Type B pancreatic cell (in vitro differentiated cells): ENCODE measurements at places on chromosomes 3 and 15.

DNA sequence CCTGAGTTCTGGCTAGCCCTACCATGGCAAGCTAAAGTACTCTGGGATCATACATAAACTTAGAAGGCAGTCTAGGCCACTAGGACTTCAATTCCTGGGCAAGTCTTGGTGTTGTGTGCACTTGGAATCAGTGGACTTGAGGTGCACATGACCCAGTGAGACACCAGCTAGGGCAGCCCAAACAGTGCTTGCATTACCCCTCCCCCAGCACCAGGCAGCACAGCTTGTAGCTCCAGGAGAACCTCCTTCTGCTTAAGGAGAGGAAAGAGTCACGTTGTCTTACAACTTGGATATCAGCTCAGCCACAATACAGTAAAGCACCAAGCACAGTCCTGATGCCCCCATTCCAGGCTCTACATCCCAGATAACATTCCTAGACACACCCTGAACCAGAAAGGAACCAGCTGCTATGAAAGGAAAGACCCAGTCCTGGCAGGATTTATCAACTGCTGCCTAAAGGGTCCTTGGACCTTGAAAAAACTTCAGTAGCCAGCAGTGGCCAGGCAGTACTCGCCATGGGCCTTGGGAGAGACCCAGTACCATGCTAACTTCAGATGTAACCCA is 57.2 kb downstream of the MYO9A start:
- peaks cover 3% of the 10 kb centered on the region for H3K4me1 ChIP-seq
- no peaks in the 10 kb centered on the region for H3K27me3 ChIP-seq
- no peak overlapping the region for H3K27ac ChIP-seq
- H3K4me3 ChIP-seq: no peak overlapping the region

GRCh38 chr3:119296727-119297122 is 2.5 kb downstream of the ARHGAP31 start:
- peaks cover 10% of the 10 kb centered on the region for H3K27me3 ChIP-seq
- no peaks in the 10 kb centered on the region for H3K36me3 ChIP-seq

GRCh38 chr3:186427627-186428281 is 65.7 kb upstream of the DGKG start:
- no peak for DNase-seq
- peaks cover 13% of the 10 kb centered on the region for H3K27me3 ChIP-seq
- peaks cover 8% of the 10 kb centered on the region for H3K4me1 ChIP-seq
- H3K4me3 ChIP-seq: no peak overlapping the region
- H3K27ac ChIP-seq: no peak overlapping the region

DNA sequence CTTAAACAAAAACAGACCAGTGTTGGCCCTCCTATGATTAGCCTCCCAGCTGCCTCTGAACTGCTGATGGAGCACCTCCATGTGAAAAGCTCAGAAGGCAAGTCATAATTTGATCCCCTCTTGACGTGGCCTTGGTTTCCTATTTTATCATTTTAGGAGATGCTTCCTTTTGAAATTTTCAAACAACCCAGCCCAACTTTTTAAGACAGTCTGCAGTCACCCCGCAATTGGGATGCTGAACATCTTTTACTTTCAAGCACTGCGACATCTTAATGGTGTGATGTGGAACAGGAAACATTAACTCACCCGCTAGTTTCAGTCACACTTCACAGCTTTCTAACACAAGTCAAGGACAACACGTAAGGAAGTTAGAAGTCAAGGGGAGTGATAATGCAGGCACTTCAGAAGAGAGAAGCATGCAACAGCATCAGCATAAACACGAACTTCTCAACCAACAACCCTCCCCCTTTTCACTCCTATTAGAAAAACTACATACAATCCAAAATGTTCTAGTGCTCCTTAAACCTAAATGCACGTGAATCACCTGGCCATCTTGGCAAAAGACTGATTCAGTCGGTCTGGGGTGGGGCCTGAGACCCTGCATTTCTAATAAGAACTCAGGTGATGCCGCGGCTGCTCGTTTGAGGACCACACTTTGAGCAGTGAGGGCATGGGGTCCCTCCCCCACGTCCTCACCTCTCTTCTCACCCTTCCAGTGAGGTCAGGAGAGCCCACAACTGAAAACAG is 161.5 kb downstream of the FOXP1 start:
- H3K36me3 ChIP-seq: peaks cover 19% of the 10 kb centered on the region
- H3K27ac ChIP-seq: no peak overlapping the region
- no peak for DNase-seq
- peaks cover 43% of the 10 kb centered on the region for H3K4me1 ChIP-seq

DNA sequence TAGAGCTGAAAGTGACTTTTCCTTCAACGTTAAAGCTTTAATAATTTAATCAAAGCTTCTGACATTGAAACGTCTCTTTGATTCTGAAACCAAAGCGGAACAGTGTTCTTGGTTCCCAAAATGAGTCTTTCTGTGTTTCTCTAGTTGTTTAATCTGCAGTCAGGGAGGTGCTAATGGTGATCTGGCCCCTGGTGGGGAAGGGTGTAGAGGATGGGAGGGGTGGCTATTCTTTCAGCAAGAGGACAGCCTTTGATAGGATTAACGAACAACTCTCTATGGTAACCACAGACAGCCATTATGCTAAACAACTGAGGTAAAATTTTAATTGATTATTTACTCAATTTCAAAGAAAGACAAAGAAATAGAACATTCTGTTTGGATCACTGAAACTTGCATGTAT is 79.9 kb upstream of the CADPS start:
- no peaks in the 10 kb centered on the region for H3K4me1 ChIP-seq
- no peaks in the 10 kb centered on the region for H3K36me3 ChIP-seq
- peaks cover 9% of the 10 kb centered on the region for H3K27me3 ChIP-seq
- no peak overlapping the region for H3K27ac ChIP-seq

- DNase-seq: no peak
- H3K27ac ChIP-seq: no peak overlapping the region
- peaks cover 35% of the 10 kb centered on the region for H3K4me1 ChIP-seq
- H3K36me3 ChIP-seq: no peaks in the 10 kb centered on the region
Observed at GRCh38 chr15:38876211-38876610, 311.6 kb upstream of the RASGRP1 start.

- H3K27ac ChIP-seq: peak overlapping the region; percentile 99
- H3K36me3 ChIP-seq: peaks cover 6% of the 10 kb centered on the region
- no peaks in the 10 kb centered on the region for H3K27me3 ChIP-seq
- peak overlapping the region; percentile 81 for H3K4me3 ChIP-seq
- no peak for DNase-seq
Observed at GRCh38 chr15:68275165-68275746, 2.3 kb upstream of the FEM1B start.

- no peaks in the 10 kb centered on the region for H3K36me3 ChIP-seq
- no peaks in the 10 kb centered on the region for H3K4me1 ChIP-seq
- no peak for DNase-seq
- H3K27ac ChIP-seq: no peak overlapping the region
- no peak overlapping the region for H3K4me3 ChIP-seq
Observed at GRCh38 chr3:107512108-107512507, 10.7 kb upstream of the BBX start.

DNA sequence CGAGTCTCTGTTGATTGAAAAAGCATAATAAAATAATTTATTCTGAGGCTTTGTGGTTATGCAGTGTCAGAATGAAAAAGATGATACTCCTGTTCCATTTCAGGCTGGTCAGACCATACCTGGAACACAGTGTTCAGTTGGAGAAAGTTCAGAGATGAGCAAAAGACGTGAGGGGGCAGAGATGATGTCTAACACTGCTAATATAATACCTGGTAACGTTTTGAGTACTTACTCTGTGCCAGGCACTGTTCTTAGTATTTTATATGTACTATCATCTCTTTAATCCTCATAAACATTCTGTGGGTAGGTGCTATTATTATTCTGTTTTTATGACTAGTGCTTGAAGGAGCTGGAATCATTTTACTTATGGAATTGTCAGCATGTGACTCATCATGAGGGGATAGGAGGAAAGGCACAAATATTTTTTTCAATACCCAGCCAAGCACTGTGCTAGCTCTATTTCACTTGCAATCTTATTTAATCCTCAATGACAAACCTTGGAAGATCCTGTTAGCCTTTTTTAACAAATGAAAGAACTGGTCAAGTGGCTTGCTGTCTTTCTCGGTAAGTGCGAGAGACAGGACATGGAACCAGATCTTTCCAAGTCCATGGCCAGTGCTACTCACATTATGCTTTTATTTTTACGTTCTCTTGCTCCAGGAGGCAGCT is 31.8 kb downstream of the IQGAP1 start:
- peaks cover 16% of the 10 kb centered on the region for H3K36me3 ChIP-seq
- no peaks in the 10 kb centered on the region for H3K27me3 ChIP-seq
- peak overlapping the region; percentile 42 for H3K27ac ChIP-seq
- H3K4me3 ChIP-seq: peak overlapping the region; percentile 25

GRCh38 chr3:133944641-133945380 is 49.1 kb upstream of the RAB6B start:
- no peak overlapping the region for H3K27ac ChIP-seq
- H3K4me1 ChIP-seq: peaks cover 29% of the 10 kb centered on the region
- no peak for DNase-seq
- no peak overlapping the region for H3K4me3 ChIP-seq

GRCh38 chr15:39585389-39585841 is 4.5 kb downstream of the THBS1 start:
- H3K4me1 ChIP-seq: peaks cover 13% of the 10 kb centered on the region
- peaks cover 16% of the 10 kb centered on the region for H3K27me3 ChIP-seq
- DNase-seq: no peak
- no peak overlapping the region for H3K27ac ChIP-seq
- H3K4me3 ChIP-seq: no peak overlapping the region

- peaks cover 6% of the 10 kb centered on the region for H3K27me3 ChIP-seq
- peaks cover 14% of the 10 kb centered on the region for H3K4me1 ChIP-seq
- H3K4me3 ChIP-seq: no peak overlapping the region
- DNase-seq: no peak
- no peak overlapping the region for H3K27ac ChIP-seq
Observed at GRCh38 chr3:66800941-66801545, 197.1 kb upstream of the KBTBD8 start.

DNA sequence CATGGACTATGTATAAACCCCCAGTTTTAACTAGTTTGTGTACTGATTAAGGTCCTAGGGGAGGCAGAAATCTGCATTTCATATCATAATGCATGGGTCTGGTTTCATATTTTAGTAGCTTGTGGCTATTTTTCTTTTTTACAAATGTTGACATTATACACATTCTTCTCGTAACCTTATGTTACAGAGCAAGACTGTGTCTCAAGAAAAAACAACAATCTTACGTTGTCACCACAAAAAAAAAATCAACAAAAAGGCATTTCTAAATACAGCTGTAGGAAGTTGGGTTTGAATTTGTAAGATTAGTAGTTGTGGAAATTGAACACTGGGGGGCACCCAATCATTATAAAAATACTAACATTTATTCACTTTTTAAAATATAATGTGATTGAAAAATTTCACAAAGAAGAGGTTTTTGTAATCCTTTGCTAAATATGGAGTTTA is 17.9 kb downstream of the SERP1 start:
- DNase-seq: no peak
- H3K27ac ChIP-seq: no peak overlapping the region
- peaks cover 5% of the 10 kb centered on the region for H3K27me3 ChIP-seq
- no peaks in the 10 kb centered on the region for H3K36me3 ChIP-seq

DNA sequence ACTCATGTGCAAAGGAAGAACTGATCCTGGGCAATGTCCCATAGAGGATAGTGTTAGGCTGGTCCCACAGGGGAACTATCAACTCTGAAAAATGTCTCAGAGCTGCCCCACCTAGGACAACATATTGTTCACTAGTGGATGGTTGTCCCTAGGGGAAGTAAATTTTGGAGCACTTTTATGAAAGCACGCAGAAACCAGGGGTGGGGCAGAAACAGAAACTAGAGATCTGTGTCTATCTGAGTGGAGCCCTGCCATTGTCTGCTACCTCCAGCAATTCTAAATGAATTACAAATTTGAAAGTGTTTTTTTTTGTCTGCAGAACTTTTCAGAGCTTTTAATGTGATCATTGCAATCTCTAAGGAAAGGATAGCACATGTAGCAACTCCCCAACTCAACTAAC is 357.1 kb upstream of the PROK2 start:
- DNase-seq: no peak
- H3K27ac ChIP-seq: peak overlapping the region; percentile 41
- no peaks in the 10 kb centered on the region for H3K36me3 ChIP-seq

GRCh38 chr3:191795196-191795595 is 334.2 kb downstream of the PYDC2 start:
- peaks cover 4% of the 10 kb centered on the region for H3K27me3 ChIP-seq
- no peak overlapping the region for H3K4me3 ChIP-seq
- DNase-seq: no peak
- H3K36me3 ChIP-seq: no peaks in the 10 kb centered on the region
- no peak overlapping the region for H3K27ac ChIP-seq
- H3K4me1 ChIP-seq: no peaks in the 10 kb centered on the region

DNA sequence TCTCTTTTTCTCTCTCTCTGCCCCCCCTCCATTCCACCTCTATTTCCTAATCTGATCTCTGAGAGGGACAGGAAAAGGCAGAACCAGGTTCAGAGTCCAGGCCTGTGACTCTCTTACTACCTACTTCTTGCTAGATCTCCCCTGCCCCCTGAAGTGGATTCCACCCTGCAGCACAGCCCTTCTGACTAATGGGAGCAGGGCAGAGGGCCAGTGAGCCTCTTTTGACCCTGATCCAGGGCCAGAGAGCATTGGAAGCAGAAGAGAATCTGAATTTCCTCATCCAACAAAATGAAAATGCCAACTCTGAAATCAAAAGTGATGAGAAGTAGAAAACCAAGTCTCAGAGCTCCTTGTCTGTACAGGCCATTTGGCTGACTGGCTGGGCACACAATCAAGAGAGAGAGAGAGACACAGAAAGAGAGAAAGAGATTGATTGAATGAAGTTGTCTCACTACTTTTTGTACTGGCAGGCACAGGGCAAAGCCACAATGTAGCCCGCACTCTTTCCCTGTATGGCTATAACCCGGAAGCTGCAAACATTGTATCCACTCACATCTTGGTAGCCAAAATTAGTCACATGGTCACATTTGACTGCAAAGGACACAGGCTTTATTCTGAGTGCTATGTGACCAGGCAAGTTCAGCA is 31.6 kb upstream of the GLCE start:
- H3K27me3 ChIP-seq: no peaks in the 10 kb centered on the region
- DNase-seq: no peak
- H3K36me3 ChIP-seq: no peaks in the 10 kb centered on the region
- H3K4me1 ChIP-seq: peaks cover 39% of the 10 kb centered on the region
- H3K4me3 ChIP-seq: peak overlapping the region; percentile 8
- H3K27ac ChIP-seq: peak overlapping the region; percentile 68

- no peak overlapping the region for H3K27ac ChIP-seq
- no peak overlapping the region for H3K4me3 ChIP-seq
- peaks cover 7% of the 10 kb centered on the region for H3K4me1 ChIP-seq
- peak; percentile 18 for DNase-seq
- peaks cover 18% of the 10 kb centered on the region for H3K27me3 ChIP-seq
Observed at GRCh38 chr3:72227486-72228070, 442.6 kb upstream of the PROK2 start.

DNA sequence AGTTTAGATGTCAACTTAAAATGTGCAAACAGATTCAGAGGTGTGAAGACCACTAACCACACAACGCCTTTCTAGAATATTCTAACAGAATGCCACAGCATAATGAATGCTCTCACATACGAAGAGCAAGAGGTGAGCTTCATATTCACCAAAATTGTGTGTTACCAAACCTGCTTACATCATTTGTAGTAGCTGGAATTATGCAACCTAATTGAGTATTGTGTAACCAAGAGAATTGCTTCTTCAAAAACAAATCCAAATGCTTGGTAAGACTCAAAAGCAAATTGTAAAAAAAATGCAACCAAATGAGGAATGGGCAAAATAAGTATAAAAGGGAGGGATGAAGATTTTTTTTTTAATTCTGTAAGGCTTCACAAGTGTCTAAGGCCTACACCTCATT is 160.7 kb downstream of the TAFA4 start:
- no peak for DNase-seq
- H3K4me3 ChIP-seq: no peak overlapping the region
- no peaks in the 10 kb centered on the region for H3K4me1 ChIP-seq
- no peaks in the 10 kb centered on the region for H3K36me3 ChIP-seq

GRCh38 chr3:144502402-144502801 is 530.8 kb downstream of the DIPK2A start:
- H3K27ac ChIP-seq: no peak overlapping the region
- no peaks in the 10 kb centered on the region for H3K4me1 ChIP-seq
- no peak for DNase-seq
